ENCODE measurements at places on chromosomes 1 and 21.

DNA sequence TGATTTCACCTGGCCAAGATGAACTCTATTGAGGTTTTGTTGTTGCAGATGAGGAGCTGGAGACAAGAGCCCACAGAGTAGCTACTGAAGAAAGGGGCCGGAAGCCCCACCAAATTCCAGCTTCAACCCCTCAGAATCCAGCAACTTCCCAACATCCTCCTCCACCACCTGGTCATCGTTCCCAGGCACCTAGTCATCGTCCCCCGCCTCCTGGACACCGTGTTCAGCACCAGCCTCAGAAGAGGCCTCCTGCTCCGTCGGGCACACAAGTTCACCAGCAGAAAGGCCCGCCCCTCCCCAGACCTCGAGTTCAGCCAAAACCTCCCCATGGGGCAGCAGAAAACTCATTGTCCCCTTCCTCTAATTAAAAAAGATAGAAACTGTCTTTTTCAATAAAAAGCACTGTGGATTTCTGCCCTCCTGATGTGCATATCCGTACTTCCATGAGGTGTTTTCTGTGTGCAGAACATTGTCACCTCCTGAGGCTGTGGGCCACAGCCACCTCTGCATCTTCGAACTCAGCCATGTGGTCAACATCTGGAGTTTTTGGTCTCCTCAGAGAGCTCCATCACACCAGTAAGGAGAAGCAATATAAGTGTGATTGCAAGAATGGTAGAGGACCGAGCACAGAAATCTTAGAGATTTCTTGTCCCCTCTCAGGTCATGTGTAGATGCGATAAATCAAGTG is 14.3 kb downstream of the CD2 start:
- DNase-seq: no peak

DNA sequence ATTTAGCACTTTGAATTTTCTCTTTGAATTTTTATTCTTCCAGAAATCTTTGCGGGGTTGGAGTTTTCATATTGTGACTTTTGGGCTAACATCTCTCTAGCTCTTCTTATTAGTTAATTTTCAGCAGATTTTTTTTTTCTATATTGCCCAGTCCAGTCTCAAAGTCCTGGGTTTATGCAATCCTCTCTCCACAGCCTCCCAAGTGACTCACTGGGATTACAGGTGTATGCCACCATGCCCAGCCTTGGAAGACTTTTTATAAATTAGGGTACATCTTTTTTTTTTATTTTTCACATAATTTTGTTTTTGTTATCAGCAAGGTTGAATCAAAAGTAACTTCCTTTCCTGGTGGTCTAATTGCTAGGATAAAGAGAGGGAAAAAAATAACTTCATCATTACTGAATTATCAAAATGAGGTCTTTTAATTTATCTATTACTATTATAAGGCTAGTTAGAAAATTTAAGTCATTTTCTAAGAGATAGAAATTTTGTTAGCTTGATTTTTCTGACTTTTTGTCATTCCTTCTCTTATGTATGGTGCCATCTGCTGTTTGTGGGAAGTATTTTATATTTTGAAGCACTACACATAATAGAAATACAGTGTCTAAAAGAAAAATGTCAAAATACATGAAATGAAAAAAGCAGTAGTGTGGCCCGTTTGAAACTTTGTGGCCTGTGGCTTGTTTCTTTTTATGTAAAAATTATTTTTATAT is 273.4 kb upstream of the CACYBP start:
- DNase-seq: no peak

- no peak for DNase-seq
Observed at GRCh38 chr21:30227633-30228404, 11.9 kb upstream of the CLDN8 start.

- DNase-seq: peak; percentile 22
Observed at GRCh38 chr1:183837062-183837461, 32.1 kb downstream of the RGL1 start.

- peak; percentile 13 for DNase-seq
Observed at GRCh38 chr1:5119366-5120234, 465.2 kb downstream of the AJAP1 start.

GRCh38 chr1:25095635-25096200 is 136.6 kb downstream of the SYF2 start:
- DNase-seq: no peak

GRCh38 chr1:97488530-97488929 is 432.3 kb downstream of the DPYD start:
- DNase-seq: no peak

DNA sequence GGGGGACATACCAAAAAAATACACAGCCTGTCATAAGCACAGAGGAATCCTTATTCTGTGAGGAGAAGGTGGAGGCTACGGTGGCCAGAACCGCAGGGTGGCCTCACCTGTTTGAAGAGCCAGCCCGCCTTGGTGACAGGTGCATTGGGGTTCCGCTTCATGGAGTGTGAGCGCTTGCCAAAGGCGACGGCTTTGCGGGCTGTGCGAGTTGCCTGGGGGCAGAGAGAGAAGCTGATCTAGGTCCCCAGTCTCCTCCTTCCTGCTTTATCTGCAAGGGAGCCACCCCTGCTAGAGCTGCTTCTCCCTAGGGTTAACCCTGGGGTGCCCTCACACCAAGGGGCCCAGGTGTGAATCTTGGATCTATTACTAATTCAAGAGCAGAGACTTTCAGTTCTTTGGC is 54.3 kb upstream of the GOLT1A start:
- no peak for DNase-seq

- DNase-seq: no peak
Observed at GRCh38 chr1:31792116-31792515, 23.7 kb downstream of the SPOCD1 start.

DNA sequence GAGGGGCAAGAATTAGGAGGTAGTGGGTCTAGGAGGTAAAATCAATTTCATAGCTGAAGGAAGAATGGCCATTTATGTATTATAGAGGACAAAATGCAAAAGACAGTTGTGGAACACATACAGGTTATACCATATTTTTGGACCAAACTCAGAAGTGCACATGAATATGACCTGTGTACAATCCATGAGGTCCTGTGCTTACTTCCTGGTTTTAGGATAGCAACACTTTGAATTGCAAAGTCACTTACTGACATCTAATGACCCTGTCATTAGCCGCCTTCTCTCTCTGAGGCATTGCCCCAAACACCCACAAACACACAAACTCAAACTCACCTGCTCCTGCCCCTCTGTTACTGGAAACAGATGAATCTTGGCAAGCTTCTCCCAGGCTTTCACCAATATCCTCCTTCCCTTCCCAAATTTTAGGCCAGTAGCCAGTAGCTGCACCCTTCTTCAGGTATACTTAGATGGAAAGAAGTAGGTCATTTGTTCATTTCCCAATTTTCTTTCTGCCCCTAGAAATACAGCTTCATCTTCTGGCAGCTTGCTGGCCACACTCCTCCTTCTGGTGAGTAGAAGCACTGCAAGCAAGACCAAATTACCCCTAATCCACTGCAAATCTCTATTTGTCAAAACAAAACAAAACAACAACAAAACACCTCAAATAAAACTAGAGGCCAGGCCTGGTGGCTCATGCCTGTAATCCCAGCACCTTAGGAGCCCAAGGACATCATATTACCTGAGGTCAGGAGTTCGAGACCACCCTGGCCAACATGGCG is 13.7 kb upstream of the RPL5 start:
- no peak for DNase-seq

DNA sequence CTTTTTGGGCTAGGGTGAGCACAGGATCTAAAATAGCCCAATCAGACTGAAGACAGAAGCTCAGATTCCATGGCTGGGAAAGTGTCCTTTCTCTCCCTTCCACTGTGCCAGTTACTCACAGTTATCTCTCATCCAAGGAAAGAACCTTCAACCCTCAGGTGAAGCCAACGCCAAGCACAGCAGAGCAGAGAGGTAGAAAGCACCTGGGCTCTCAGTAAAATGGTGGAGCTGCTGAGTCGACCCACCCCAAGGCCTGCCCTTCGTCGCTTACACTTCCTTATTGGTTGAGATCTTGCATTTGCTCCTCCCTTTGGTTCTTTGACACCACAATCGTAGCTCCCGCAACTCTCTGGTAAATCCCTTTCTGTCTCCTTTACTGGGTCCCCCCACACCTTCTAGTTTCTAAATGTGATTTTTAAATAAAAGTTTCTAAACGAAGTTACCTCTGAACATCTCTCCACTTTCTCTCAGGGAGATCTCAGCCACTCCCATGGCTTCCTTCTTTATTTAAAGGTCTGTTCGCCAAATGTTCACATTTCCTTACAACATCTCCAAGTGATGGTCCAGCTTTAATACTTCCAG is 27.5 kb upstream of the SLC30A1 start:
- DNase-seq: no peak

DNA sequence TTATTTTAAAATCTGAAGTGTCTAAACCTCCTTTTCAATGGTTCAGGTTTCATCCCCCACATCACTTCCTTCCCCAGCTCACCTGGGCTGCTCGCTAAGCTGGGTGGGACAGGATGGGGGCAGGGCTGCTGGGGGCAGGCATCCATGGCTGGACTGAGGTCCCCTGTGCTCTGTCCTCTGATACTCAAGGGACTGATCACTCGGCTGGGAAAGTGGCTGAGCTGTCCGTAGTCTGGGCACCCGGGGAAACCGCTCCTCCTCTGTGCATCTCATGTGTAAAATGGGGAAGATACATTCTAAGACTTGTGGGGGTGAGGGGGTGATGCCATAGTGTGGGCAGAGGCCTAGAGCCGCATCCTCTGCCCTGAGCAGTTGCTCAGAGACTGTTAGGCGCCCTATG is 411.2 kb downstream of the MATN1 start:
- no peak for DNase-seq
